ENCODE measurements at places on chromosomes 5 and 9.

DNA sequence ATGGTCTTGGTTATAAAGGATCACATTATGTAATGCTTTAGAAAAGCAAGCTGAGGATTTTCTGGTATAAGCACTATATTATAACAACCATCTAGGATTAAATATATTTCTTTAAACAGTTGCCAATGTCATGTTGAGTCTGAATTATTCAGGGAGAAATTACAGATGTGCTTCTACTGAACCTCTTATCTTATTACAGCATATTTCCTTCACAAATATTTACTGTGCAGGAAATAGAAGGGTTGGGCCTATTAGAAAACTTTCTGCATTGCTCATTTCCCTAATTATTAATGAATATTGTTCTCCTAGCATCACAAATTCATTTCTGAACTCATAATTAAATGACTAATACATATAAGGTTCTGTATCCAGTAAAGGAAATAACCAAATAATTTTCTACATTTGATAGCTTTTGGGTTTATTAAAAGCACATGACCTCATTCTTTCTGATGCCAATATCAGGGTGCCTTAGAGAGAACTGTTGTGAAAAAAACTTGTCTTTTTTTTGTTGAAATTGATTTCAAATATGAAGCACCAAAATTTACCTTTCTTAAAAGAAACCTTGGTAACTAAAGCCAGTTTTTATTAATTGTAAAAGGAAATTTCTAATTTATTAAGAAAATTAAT, 476.8 kb upstream of the PTGER4 start:
- no peak for DNase-seq

- DNase-seq = no peak
Measured at GRCh38 chr5:172243302-172243701, 40.3 kb downstream of the UBTD2 start.

DNA sequence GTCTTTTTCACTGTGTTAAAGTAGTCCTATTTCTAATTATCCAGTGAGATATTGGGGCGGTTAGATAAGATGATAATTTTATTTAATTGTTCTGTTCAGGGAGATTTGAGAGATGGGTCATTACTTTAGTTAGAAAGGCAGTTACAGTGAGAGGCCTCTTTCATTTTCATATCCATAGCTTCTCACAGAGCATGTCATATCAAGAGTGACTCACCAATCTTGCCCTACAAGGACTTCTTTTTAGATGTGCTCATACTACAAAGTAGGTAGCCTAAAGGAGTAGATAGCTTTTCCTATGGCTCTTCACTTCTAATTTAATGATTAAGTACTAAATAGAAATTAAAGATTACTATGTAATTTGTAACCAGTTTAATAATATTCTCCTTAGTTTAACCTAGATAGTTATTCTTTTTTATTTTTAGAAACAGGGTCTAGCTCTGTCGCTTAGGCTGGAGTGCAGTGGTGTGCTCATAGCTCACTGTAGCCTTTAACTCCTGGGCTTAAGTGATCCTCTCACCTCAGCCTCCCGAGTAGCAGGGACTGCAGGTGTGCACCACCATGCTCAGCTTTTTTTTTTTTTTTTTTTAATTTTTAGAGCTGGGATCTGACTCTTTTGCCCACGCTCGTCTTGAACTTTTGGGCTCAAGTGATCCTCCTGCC, 71.0 kb downstream of the FER start:
- peak; percentile 54 for DNase-seq

DNA sequence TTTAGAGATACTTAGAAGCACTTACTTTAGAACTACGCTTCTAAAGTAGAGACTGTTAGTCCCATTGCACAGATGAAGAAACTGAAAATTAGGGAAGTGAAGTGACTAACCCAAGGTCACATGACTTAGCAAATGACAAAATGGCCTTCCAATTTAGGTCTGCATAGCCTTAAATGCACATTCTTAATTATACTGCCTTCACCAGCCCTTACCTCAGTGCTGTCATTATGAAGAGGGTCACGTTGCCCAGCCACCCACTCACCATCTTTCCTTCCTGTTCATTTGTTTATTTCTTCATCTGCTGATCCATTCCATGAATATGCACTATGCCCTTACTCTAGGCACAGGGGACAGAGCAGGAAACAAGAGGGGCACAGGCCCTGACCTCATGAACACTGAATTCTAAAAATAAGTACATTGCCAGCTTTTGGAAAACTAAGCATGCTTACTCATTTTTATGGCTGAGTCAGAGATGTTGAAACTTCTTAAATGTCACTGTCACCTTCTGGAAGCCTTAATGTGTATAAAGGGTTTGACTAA, 8.6 kb downstream of the HAVCR2 start:
- DNase-seq = peak; percentile 77

- DNase-seq = no peak
Measured at GRCh38 chr5:32072054-32072453, 102.1 kb downstream of the GOLPH3 start.

GRCh38 chr5:65815161-65815560, 93.2 kb downstream of the NLN start:
- DNase-seq = no peak

- DNase-seq = no peak
Measured at GRCh38 chr9:108323615-108324014, 532.2 kb downstream of the ACTL7B start.

DNA sequence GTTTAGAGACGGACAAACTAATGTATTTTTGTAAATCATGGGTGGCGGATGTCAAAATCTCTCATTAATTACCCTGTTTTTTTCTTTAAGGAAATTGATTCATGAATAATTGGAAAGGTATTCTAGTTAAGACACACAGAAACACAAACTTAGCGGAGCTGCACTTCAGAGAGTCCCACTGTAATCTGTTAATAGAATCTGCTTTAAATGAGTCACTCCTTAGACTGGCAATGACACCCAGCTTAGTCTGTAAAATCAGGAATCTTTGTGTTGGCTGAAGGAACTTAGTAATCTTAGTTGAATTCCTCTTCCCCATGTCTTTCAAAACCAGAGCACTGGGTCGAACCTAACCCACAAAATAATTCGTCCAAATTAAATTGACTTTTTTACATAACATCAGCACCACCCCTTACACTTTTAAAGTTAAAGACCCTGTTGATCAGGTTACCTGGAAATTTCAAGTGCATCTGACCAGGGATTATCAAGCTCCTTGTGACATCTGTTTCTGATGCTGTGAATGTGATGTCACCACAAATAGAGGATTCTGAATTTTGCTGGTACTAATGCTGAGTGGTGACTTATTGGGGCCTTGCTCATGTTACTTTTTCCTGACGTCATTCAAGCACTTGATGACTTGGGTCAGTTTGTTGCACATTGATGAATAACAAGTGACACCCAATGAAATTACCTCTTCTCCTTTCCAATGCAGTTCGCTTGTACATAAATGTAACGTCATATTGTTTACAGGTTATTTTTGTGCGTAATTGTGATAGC, 313.6 kb downstream of the KCTD16 start:
- no peak for DNase-seq

- DNase-seq = no peak
Measured at GRCh38 chr5:112594095-112594850, 143.4 kb upstream of the APC start.

DNA sequence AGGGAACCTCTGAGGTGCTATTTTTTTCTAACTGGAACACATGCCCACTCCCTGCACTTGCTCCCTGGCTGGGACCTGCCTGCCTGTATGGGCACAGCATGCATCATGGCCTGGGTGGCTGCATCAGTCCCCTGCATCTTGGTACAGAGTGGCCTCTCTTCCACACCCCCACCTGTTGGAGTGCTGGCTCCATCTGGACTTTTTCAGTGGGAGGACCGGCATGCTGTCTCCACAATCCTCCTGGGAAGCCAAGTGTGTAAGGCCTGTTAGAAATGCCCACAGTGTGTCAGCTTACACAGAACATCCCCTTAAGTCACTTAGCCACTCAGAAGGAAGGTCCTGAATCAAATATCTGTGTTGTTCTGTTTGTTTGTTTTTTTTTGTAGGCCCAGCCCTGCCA, 102.9 kb downstream of the MARCHF3 start:
- DNase-seq = no peak

- DNase-seq = no peak
Measured at GRCh38 chr5:83392766-83393503, 78.6 kb upstream of the VCAN start.

DNA sequence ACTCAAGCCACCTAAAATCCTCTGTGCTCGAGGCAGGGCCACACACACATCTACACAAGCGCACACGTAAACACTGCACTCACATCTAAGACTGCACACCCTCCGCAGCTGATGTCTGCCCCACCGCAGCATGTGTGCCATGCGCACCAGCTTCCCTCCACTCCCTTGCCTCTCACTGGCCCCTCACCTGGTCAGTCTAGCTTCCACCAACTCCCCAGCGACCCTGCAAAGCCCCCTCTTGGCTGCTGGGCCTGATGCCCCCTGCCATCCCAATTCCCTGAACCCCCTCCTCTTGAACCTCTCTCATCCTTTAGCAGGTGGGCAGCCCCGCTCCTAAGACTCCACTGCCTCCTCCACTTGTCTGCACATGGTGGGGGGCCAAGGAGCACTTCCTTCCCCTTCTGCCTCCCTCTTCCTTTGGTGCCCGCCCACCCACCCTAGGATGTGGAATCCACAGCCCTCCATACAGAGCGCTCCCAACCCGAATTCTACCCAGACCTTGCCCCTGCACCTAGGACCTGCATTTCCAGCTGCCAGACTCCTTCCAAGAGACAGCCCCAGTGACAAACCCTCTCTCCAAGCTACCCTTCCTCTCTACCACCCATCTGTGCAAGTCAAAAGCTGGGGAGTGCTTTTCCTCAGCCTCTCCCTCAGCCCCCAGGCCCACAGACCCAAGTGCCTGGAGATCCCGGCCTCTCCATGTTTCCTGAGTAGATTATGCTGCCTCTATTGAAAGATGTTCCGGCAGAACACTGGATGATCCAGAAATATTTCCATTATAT, 23.9 kb downstream of the ADAMTS2 start:
- no peak for DNase-seq

- no peak for DNase-seq
Measured at GRCh38 chr9:78682216-78682615, 385.3 kb downstream of the PSAT1 start.

GRCh38 chr5:141623186-141623585, 4.4 kb upstream of the DIAPH1 start:
- peak; percentile 64 for DNase-seq

DNA sequence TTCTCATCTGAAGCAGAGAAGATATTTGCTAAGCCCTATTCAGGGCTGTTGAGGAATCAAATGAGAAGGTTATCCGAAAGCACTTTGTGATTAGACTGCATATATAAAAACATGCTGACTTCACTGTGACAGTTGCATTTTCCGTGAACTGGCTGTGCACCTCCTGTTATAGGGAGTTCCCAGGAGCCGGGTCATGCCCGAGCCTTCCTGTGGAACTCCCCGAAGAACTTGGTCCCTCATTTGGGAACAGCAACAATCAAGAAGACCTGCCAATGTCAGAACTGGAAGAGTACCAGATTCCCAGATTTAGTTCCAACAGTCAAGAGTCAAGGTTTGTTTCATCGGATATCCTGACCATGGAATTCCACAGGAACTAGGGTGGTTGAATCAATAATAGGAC, 130.4 kb upstream of the RAI14 start:
- DNase-seq = no peak

DNA sequence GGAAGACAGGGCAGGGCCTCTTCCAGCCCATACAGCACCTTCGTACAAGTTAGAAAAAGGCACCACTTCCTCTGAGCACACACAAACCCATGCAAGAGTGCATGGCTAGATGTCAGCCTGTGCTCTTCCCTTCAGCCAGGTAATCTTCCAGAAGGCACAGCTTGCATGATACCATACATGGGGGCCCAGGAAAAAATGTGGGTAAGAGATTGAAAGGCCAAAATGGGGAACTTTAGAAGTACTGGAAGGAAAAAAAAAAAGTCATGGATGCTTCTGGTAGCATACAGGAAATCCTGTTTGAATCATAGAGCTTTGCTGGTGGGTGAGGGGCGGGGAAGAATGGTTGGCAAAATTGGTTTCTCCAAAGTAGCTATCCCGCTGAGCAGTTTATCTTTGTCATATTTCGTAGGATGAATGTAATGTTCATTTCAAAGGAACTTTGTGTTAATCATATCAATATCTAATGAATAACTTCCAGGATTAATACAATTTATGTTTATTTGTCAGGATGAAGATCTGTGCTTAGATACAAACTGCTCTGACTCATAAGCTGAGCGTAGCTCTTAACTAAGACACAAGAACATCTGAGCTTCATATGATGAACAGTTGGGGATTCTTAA, 78.2 kb upstream of the MAP3K1 start:
- peak; percentile 20 for DNase-seq

GRCh38 chr9:5626727-5627634, 1.9 kb upstream of the RIC1 start:
- DNase-seq = peak; percentile 76

GRCh38 chr5:34501016-34501415, 155.1 kb upstream of the RAI14 start:
- DNase-seq = no peak

GRCh38 chr5:139414581-139415130, 10.8 kb upstream of the SPATA24 start:
- no peak for DNase-seq

- no peak for DNase-seq
Measured at GRCh38 chr9:68843239-68843638, 138.2 kb downstream of the PIP5K1B start.

GRCh38 chr9:82588301-82589180, 474.4 kb downstream of the RASEF start:
- DNase-seq = no peak

DNA sequence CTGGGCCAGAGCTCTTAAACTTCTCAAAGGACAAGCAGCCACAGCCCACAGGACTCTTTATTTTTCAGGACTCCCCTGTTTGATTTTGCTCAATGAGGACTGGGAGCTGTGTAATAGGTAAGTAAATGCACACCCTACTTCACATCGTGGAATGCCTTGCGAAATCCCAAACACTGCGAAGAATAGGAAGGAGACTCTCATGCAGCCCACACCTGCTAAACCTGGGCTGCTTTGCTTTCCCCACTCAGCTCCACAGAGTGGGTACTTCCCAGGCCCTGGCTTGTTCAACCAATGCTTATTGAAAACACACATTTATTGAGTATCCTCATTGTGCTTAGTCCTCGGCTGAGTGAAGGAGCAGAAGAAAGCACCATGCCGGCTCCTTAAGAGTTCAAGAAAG, 103.3 kb upstream of the FSTL4 start:
- DNase-seq = no peak

GRCh38 chr5:147410496-147411358, 99.1 kb downstream of the DPYSL3 start:
- no peak for DNase-seq

DNA sequence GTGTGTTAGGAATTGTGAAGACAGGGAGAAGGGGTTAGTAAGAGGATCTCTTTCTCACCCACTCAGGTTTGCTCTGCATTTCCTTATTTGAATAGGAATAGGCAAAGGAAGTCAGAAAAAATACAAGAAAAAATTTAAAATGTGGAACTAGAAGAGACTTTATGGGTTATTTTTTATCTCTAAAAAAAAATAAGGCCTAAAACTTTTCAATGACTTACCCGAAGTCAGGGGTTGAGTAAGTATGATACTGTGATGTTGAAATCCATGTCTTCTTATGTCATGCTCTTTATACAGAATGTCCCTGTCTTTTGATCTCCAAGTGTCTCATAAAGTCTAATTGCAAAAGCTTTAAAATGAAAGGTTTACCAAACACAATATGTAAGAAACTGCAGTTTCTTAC, 148.3 kb upstream of the PIK3R1 start:
- no peak for DNase-seq

GRCh38 chr9:107060062-107060461, 197.1 kb downstream of the ZNF462 start:
- DNase-seq = no peak

- no peak for DNase-seq
Measured at GRCh38 chr5:176798086-176798876, 12.1 kb upstream of the UNC5A start.

- no peak for DNase-seq
Measured at GRCh38 chr9:136944212-136944518, 373 bp downstream of the FBXW5 start.

- no peak for DNase-seq
Measured at GRCh38 chr5:111582993-111583601, 70.8 kb upstream of the STARD4 start.

Data from activated CD4-positive, alpha-beta T cell treated with anti-CD3 and anti-CD28 coated beads, Interleukin-2, Interleukin-6, amounts not matched to agents 100 ng/mL and 50 ng/mL, durations not matched to agents 16 hours and 8 hours (primary cell).